ENCODE measurements at places on chromosomes 7 and 10.

DNA sequence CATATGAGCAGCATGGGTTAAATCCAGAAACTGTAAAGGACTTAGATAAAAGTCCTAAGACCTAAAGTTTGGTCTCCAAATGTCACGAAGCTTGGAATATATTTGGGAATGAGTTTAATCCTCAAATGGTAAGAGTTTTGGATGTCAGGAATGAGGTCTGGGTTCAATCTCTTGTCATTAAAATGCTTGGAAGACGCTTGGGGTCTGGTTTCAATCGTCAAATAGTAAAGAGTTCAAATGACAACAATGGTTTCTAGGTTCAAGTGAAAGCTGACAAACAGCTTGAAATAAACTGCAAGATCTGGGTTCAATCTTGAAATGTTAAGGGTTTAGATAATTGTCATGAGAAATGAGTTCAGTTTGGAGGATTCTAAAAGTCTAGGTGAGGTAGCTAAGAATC lies 385.5 kb upstream of the HPS1 start:
- DNase-seq: no peak

- no peak for DNase-seq
These were observed 33.5 kb upstream of the RET start for GRCh38 chr10:43043342-43043772.

- DNase-seq: no peak
These were observed 23.7 kb downstream of the PARP12 start for GRCh38 chr7:140039066-140039465.

GRCh38 chr10:26520575-26520974 lies 82.4 kb downstream of the APBB1IP start:
- DNase-seq: no peak

DNA sequence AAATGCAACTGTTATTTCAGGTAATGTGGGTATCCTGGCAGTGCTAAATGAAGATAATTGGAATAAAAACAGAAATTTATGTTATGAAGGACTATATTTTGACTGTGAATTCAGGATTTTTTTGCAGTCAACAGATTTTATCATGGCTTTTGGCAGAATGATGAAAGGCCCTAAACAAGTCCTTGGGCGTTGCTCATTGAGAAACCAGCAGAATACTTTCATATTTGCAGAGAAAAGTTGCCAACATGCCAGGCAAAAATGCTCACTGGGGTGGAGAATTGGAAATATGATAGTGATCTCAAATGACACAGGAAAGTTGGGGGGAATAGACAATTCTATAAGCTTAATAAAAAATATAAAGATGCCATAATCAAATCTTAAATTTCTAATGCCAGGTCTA lies 121.1 kb downstream of the GPR85 start:
- no peak for DNase-seq

GRCh38 chr7:43278088-43278644 lies 165.7 kb downstream of the HECW1 start:
- no peak for DNase-seq

DNA sequence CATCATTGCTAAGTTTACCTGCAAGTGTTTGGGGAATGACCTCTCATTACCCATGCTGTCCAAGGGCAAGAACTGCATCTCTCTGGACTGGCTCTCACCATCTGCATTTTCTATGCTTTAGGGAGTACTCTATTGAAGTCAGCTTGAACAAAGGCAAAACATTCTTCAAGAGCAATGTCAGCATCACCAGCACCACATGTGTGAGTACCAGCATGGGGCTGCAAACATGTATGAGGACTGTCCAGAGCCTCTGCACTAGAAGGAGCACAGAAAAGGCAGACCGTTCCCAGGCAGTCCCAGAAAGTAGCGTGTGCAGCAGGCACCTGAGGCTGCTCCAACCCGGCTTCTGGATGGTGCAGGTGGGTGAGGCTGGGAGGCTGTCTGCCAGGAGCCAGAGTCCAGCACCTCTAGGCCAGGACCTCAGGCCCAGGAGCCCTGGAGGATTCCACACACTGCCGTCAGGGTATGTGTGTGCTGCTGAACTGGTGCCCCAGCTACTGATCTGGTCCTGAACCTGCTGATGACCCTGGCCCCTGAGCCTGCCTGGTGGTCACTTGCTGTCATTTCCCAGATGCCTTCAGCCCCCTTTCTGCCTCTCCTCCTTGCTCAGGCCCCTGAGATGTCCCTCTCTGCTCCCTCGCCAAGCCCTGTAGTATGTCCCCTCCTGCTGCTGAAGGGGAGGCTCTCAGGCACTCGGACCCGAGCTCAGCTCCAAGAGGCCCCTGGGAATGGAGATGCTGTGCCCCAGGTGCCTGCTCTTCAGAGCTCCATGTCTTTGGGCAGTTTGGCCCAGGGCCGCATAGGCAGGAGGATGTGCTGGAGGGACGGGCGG lies 20.7 kb downstream of the ANTXRL start:
- DNase-seq: no peak

- DNase-seq: no peak
These were observed 43.4 kb upstream of the OPTN start for GRCh38 chr10:13056456-13057077.

DNA sequence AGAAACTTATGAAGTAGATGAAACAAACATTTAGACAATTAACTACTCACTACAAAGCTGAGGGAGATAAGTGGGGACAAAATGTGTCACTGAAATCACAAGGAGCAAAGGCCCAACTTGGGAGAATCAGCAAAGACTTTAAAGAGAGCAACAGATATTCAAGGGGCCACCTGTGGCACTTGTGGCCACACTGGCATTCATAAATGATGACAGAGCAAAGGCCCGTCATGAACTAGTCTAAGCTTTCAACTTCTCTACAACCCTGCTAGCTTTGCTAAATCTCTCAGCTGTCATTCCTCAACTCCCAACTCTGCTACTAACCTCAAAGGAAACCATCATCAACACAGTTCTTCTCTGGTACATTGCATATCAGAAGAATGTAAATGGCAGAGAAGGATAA lies 178.4 kb downstream of the CPEB3 start:
- DNase-seq: no peak

- no peak for DNase-seq
These were observed 95.7 kb downstream of the CTTNBP2 start for GRCh38 chr7:117777335-117778142.

DNA sequence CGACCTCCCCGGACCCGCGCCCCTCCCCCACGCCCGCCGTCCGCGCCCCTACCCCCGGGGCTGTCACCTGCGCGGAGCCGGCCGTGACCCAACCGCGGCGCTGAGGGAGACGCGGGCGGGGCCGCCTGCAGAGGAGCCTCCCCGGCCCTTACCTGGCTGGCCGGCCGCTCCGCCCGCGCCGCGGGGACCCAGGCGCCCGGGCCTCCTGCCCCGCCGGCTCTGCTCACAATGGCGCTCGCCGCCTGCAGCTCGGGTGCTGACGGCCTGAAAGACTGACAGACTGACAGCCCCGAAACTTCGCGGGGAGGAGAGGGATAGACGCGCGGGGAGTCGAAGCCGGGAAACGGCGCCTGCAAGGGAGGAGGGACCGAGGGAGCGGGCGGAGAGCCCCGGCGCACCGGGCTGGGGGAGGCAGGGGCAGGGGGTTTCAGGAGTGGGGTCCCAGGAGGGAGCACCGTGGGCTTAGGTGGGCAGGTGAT lies 393 bp downstream of the ZNF467 start:
- peak; percentile 23 for DNase-seq

GRCh38 chr10:29960261-29960660 lies 99.1 kb downstream of the JCAD start:
- no peak for DNase-seq

DNA sequence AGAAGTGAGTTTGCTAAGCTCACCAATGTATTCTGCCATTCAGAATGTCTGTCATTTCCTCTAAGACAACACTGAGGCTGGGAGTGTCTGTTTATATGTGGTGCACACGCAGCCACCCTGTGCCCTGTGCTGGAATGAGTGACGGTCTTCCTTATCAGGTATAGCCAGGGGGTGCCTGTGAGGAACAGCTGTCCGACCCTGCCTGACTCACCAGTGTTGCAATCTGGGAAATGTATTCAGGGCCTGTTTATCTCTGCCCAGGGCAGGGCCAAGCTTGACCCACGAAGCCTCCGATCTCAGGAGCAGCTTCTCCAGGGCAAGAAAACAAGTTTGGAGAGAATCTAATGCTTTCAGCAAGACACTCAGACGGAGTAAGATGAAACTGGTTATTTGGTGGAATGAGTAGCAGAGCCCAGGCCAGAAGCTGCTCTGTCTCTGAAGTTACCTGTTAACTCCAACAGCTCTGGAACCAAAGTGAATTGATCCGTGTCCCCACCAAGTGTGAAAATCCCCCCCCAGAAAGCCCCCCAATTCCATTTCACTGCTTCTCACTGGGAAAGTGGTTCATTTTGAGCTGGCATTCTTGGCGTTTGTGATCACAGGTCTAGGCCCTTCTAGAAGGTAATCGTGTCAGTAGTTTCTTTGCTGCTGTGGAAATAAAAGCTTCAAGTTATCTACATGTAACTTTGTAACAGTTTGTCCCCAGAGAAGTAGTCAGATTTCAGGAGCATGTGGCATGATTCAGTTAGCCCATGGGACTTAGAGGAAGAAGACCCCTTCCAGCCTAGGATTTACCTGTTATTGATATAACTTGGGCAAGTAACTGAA lies 6.1 kb upstream of the UBE2H start:
- DNase-seq: no peak

DNA sequence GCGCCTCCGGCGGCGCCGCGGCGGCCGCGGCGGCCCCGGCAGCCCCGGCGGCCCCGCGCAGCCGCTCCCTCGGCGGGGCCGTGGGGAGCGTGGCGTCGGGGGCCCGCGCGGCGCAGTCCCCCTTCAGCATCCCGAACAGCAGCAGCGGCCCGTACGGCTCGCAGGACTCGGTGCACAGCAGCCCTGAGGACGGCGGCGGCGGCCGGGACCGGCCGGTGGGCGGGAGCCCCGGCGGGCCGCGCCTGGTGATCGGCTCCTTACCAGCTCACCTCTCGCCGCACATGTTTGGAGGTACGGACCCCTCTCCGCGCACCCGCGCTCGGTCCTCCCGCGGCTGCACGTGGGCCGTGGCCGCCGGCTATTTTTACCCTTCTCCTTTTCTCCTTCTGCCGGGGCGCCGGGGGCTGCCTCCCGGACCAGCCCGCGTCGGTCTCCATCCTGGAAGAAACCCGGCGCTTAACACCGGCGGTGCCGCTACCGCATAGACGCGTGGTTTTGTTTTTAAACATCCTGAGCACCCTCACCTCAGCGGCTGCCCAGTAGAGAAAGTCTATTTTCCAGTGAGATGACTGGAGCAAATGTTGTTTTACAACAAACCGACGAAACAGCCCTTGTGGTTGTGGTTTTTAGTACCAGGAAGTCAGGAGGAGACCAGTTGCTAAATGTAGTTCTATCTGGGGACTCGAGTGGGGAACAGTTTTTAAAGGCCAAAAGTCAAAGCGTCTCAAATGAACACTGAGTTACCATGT lies 1.3 kb downstream of the ZNRF2 start:
- peak; percentile 70 for DNase-seq

GRCh38 chr7:107387128-107387527 lies 82.7 kb upstream of the GPR22 start:
- DNase-seq: no peak

GRCh38 chr7:4689151-4689550 lies 7.1 kb downstream of the FOXK1 start:
- no peak for DNase-seq

- DNase-seq: peak; percentile 44
These were observed 100.2 kb upstream of the PRSS58 start for GRCh38 chr7:142357953-142358520.

DNA sequence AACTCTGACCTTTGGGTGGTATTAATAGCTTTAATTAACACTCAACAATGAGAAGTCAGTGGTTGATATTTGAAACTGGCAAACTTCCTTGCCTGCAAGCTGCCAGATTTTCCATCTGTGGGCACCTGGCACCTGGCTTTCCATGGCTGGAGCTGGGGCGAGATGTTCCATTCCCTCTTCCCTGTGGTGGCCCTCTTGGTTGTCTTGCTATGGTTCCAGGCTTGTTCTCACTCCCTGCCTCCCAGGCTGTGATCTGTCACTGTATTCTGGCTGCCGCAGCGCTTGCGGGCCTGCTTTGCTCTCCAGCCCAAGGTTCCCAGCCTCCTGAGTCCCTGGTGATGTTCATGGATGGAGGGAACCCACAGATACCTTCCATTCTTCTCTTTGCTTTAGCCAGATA lies 201.0 kb downstream of the FRMD4A start:
- DNase-seq: no peak

GRCh38 chr7:117312593-117313580 lies 10.0 kb downstream of the WNT2 start:
- no peak for DNase-seq

DNA sequence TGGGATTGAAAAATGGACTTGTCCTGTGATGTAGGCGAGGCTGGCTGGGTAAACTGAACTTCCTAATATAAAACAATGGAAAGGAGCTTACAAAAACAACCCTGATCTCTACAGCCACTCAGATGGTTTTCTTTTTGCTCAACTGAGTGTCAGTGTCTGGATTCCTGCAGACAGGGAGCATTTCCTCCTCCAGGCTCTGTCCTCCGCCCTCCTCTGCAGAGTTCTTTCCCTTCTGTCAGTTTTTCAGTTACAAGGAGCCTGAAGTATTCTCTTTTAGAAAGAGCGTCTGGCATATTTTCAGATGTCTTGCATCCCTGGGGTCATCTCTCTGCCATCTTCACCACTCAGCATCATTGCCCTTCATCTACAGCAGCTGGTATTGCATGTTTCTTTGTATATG lies 50.0 kb upstream of the PITRM1 start:
- DNase-seq: no peak

GRCh38 chr7:83648464-83649241 lies at the start of gene SEMA3E:
Gene SEMA3E (minus strand): TSS chr7:83649139.
- no peak for DNase-seq

- DNase-seq: no peak
These were observed 397.1 kb upstream of the POT1 start for GRCh38 chr7:125326666-125327255.

DNA sequence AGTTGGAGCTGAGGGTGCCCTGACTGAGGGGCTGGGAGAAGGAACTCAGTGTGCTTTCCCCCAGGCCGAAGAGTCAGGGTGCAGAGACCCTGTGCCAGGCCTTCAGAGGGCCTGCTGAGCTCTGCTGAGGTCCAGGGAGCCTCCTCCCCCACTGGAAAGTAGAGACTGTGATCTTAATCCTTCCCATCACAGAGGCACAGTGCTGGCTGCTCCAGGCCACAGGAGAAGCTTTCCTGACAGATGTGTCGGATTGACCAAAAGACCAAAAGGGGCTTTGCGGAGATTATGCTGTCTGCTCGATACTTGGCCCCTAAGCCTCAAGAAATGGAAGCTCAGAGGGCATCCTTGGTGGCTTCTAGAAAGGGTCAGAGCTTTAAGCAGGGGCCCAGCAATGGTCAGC lies 32.9 kb upstream of the BTRC start:
- no peak for DNase-seq

- no peak for DNase-seq
These were observed 1.7 kb downstream of the MMP21 start for GRCh38 chr10:125773687-125774543.

- DNase-seq: no peak
These were observed 25.7 kb upstream of the FAM133B start for GRCh38 chr7:92615861-92616260.

DNA sequence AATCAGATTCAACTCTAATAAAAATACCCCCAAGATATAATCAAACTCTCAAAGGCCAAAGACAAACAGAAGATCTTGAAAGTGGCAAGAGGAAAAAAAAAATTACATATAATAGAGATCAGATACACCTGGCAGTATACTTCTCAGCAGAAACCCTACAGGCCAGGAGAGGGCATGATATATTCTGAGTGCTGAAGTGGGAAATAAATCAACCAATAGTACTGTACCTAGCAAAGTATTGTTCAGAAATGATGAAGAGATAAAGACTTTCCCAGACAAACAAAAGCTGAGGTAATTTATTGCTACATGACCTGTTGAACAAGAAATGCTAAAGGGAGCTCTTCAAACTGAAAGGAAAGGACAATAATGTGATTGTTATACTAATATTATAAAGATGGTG lies 291.9 kb downstream of the SH2D4B start:
- no peak for DNase-seq

- DNase-seq: no peak
These were observed 8.1 kb upstream of the PRKG1 start for GRCh38 chr10:51066231-51066630.

All from CD4-positive, alpha-beta T cell treated with Interleukin-12 subunit alpha and Interleukin-12 subunit beta, for 1 hour (primary cell).